Stimulated activated CD4-positive, alpha-beta T cell treated with anti-CD3 and anti-CD28 coated beads, Interleukin-1b, Interleukin-23, amount 100 ng/mL, for 1 hour (primary cell): ENCODE measurements at places on chromosomes 13 and 19.

DNA sequence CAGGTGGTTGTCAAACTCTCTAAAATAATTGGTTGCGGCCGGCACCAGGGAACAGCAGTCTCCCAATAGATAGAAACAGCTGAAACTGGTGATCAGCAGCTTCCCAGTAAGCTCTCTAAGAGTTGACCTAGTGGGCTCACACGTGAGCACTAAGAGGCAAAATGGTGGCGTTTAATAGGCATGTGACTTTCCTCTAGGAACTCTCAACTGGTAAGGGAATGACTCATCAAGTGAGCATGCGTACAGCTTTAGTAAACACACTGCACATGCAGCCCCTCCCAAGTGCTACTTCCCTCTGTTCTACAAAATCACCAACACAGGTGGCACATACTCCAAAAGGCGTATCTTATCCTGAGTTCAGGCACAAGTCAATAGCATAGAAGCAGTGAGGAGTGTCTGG is 41.7 kb downstream of the TNFSF11 start:
- no peak for DNase-seq

GRCh38 chr19:18457483-18458331 is 19.8 kb upstream of the ISYNA1 start:
- DNase-seq, result no peak

DNA sequence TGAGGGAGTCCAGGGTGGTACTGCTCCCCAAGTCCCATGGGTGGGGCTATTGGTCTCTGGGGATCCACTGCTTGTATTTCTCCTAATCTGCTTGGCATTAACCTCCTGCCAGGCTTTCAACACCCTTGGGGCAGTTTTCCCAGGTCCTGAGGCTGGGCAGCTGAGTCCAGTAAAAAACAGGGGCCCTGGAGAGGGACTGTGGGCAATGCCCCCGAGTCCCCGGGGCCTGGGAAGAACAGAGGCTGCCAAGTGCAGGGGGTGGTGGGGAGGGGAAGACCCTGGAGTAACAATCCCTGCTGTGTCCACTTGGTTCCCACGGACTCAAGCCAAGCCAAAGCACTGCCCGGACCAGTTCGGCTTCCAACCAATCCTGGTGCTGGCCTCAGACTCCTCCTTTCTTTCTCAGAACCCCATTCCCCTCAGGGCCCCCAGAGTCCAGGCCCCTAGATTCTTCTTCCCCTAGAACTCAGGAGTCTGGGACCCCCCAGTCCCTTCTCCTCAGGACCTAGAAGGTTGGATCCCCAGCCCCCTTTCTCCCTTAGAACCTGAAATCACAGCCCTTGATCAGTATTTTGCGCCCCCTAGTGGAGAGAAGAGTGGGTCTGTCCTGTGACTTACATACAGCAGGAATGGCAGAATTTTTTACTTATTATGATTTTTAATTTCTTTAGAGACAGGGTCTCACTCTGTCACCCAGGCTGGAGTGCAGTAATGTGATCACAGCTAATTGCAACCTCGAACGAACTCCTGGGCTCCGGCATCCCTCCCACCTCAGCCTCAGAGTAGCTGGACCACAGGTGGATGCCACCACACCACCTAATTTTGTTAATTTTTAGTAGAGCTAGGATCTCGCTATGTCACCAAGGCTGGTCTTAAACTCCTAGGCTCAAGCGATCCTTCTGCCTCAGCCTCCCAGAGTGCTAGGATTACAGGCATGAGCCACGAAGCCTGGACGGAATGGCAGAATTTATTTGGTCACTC is 3.7 kb upstream of the CLPTM1 start:
- DNase-seq, result peak; percentile 21

DNA sequence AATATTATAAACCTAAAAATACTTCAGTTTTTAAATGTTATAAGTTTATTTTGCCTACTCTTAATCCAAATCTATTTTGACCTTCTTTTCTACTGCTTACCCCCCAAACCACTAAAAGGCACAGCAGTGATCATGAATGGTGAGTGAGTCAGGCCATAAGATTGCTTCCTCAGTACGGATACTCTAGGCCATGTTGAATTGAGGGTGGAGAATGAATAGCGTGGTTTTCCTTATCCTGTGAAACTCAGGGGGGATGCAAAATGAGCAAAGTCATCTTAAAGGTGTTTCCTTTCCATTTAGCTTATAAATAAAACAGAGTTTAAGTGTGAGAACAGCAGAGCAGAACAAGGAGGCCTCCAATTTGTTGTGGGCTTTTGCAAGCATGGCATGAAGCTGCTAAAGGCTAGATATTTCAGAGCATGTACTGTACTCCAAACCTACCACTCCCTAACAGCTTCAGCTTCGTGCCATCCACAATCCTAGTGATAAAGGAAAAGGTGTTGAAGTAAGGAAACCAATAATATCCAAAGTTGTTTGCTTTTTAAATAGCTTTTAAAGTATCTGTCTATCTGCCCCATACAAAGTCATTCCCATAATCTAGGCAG is 25.0 kb downstream of the SERPINE3 start:
- no peak for DNase-seq

DNA sequence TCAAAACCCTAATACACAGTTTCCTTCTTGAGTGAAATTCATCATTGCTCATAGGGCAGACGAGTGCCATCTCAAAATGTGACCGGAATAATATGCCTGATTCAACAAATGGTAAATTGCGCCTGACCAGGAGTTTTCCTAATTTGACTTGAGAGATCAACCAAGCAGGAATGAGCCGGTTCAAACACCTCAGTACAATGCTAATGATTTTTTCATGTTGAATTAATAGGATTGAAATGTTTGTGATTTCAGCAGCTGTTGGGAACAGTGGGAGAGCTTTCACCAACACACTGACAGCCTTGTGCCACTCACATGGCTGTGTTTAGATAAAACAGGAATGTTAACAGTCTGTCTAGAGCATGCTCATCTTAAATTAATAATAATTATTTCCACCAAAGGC is 484.8 kb downstream of the PCDH9 start:
- no peak for DNase-seq

DNA sequence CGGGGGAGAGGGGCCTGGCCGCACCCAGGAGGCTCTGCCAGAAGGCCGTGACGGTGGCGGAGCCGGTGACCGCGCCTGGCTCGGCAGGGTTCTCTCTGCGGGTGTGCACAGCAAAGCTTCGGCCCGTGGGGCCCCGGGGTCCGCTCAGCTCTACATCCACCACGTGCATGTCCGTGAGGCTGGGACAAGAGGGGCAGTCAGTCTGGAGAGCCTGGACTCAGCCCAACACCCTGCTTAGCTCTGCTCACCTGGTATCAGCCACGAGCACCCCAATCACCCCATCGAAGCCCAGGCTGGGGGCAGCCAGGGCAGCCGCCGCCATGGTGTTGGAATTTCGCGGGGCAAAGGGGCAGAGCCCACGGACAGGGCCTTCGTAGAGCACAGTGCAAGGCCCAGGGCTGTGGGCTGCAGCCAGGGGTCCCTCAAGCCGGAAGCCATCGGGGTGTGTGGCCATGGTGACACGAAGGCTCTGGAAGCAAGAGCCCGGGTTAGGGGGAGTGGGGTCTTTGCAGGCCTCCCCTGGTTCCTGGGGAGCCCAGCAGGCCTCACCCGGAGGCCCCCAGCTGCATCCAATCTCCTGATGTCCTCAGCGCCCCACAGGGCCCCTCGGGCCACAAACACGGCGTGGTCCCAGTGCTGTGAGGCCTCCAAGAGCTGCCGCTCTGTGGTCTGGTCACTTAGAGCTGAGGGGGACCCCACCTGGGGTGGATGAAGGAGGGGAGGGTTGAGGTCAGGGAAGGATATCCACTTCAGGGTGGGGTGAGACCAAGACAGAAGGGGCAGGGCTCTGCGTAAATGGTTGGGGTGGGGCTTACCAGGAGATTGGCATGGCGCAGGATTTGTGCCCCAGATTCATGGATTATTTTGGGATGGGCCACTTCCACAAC is 1.4 kb downstream of the ASPDH start:
- DNase-seq, result no peak

GRCh38 chr13:36126491-36126890 is 4.7 kb downstream of the DCLK1 start:
- no peak for DNase-seq

GRCh38 chr19:55622242-55622969 is 2.0 kb downstream of the ZNF784 start:
- no peak for DNase-seq

DNA sequence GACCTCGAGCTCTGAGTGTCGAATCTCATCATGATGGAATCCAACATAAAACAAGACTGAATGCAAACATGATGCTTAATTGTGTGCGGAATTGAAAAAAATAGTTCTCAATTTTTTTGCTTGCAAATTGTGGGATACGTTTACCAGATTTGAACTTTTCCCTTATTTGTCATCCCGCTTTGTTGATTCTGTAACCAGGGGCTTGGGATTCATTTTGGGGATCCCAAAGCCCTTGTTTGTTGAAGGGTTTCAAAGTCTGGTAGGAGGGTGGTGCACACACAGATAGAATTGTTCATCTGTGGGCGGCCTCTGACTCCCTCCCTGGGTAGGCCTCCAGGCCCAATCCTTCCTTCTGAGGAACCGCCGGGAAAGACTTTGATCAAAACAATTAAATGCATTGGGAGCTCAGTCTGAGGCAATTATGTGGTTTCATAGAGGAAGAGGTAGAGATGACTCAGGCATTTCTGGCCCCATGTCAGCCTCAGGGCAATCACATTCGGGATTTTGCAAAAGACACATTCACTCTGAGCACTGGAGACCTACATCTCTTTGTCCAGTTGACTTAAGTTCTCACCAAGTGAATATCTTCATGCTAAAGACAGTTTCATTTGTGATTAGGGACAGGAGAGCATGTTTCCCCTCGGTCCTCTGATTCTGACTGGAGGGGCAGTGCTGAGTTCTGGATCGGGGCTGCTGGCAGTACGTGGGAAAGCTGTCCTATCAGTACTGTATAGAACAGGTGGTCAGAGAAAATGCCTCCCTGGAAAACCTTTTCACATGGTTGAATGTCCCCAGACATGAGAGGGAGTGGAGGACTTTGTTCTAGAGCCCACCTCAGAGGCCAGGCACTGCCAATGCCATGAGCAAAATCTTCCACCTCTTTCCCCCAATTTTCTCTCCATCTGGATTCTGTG is 27.8 kb upstream of the IGFL4 start:
- DNase-seq, result no peak

DNA sequence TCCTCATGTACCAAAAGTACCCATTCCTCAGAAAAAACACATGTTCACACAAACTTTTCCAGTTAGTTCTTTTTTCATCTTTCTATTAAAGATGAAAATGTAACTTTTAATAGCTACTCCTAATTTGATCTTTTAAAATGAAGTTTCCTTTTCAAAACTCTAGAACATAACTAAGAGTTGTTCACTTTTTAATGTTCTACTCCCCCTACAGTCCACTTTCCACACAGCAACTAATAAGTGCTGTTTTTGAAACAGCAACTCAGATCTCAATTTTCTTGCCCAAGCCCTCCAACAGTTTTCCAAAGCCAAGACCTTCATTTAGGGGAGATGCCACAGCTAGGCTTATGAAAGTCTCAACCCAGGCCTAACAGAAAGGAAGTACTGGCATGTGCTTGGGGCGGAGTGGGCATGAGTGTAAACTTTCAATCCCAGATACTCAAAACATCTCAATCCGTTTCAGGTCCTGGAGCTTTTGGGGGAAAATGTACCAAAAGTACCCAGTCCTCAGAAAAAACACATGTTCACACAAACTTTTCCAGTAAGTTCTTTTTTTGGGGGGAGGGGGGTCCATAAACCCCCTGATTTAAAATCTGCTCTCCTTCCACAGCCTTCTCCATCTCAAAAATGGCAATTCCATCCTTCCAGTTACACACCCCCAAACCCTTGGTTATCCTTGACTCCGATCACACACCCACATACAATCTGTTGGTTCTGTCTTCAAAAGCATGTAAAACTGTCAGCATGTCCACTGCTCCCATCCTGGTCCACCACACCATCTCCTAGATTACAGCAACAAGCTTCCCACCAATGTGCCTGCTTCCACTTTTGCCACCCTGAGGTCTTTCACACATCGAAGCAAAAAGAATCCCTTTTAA is 2.0 kb downstream of the FBL start:
- no peak for DNase-seq

GRCh38 chr13:35389535-35389934 is 87.0 kb downstream of the MAB21L1 start:
- no peak for DNase-seq

GRCh38 chr13:104616990-104617389 is 1550.8 kb upstream of the SLC10A2 start:
- DNase-seq, result no peak

- DNase-seq, result no peak
Observed at GRCh38 chr19:31307071-31307669, 42.1 kb downstream of the TSHZ3 start.

DNA sequence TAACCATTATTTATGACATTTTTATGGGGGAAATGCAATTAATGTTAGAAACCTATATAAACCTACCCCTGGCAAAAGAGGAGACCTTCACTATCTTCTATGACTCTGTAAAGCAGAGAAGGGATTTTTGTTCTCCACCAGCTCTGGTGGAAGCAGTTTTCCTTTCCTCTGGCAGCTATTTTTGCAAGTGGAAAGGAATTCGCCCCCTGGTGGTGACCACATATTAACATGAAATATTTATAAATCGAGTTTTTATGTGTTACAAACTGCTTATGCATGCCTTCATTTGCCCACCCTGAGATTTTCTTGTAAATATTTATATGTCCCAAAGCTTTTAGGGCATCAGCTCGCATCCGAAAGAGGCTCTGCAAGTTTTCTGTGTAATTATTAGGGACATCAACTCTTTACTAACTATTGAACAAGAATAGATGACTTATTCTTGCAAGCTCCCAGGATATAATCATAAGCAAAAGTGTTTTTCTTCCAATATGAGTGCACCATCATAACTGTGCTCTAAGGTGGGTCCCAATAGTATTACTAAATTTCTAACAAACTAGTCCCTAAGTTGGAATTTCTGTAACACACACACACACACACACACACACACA is 62.4 kb downstream of the SERTM1 start:
- DNase-seq, result no peak

GRCh38 chr19:55305491-55305890 is 19.6 kb downstream of the TMEM150B start:
- DNase-seq, result peak; percentile 26

GRCh38 chr13:44298314-44298713 is 75.3 kb upstream of the SERP2 start:
- no peak for DNase-seq

DNA sequence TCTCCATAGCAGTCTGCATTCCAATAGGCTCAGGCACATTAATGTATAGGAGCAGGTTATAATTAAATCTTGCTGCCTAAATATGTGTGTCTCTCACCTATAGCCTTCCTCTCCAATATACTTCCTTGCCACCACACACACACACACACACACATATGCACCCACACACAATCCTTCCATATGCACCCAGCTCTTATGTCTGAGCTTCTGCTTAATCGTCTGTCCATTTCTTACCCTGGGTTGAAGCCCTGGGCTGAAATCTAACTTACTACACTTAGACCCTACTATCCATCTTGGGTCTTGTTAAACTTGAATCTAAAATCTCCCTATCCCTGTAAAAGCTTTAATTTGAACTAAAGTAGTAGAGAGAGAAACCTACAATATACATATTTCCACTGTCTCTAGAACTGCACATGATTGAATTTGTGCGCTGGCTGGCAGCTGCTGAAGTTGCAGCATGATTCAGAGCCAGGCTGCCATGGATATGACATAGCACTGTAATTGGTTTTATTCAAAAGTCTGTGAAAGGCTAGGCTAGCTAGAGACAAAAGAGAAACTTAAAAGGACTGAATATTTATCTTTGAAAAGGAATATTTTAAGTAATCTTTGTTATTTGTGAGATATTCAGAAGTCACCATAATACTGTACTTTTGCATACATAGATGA is 25.7 kb upstream of the FREM2 start:
- no peak for DNase-seq

- no peak for DNase-seq
Observed at GRCh38 chr13:88887045-88887662, 1216.0 kb downstream of the SLITRK5 start.
